ENCODE measurements at places on chromosomes 6 and 20.

DNA sequence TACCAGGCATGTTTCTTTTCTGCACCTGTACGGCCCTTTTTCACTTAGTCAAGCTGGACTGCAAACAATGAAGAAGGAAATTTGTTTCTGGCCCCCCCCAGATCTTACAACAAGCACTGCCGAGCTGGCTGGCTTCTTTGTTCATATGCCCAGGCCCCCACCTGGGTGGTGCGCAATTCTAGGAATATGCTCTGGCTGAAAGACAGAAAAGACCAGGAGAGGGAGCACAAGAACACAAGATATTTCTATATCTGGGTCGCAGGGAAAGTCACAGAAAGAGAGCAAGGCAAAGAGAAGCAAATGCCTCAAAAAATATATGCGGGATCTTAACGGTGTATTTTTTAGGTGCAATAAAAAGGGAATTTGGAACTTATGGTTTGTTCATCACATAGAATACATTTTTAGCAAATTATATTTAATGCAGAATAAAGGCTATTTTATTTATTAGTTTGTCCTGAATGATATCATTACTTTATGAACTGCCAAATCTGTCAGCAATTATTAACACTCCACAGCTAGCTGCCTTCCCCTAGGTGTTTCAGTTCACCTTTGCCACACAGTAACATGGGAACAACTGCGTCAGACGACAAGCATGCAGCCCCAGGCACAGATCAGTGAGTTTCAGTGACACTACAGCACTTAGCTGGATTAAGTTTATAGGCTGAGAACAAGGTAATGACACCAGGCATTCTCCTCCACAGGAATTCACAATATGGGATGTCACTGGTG, 76.5 kb downstream of the GJA10 start:
- peak; percentile 71 for DNase-seq

DNA sequence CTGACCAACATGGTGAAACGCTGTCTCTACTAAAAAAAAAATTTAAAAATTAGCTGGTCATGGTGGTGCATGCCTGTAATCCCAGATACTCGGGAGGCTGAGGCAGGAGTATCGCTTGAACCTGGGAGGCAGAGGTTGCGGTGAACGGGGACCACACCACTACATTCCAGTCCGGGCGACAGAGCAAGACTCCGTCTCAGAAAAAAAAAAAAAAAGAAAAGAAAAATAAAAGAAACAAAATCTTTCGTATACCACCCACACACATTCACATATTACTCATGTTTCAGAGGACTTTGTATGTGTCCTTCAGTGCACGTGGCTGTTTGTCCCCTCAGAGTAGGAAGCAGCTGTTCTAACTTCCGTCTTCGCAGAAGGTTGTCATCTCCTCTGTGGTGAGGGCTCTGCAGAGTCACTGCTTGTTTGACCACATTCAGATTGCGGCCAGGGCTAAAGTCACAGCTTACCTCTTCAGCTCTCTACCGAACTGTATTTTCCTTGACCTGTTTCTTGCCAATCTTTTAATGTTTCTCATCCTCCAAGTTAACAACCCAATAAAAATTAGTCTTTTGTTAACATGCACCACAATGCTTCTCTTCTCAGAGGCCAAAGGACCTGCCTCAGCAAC, 36.6 kb upstream of the HIVEP1 start:
- no peak for DNase-seq

DNA sequence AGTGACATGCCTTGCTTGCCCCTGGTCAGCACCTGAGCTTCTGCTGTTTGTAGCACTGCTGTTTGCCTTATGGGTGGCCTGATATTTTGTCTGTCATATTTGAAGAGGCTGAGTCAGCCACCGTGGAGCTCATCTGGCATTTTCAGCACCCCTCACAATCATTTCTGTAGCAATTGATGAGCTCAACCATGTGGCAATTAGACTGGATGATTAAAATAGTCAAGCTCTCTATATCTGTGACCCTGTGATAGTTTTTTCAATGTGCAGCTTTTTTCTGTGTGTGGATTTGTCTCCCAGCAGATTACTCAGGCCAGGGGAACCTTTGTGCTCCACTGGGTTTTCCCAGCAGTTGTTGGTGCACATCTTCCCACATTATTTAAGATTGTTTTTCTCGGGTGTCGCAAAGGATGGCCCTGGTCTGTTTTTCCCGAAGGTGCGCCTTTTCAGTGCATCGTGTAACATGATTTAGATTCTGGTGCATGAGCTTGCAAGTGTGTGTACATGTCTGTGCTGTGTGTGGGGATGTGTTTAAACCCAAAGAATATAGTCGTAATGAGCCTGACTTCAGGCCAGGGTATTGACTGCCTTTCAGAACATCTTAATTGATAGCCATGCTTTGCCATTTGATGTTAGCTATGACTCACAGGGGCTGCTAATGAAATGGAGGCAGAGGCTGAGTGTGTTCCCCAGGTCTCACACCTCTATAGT, 31.6 kb upstream of the GLP1R start:
- no peak for DNase-seq

- no peak for DNase-seq
Measured at GRCh38 chr6:31610968-31611367, 4.1 kb upstream of the AIF1 start.

DNA sequence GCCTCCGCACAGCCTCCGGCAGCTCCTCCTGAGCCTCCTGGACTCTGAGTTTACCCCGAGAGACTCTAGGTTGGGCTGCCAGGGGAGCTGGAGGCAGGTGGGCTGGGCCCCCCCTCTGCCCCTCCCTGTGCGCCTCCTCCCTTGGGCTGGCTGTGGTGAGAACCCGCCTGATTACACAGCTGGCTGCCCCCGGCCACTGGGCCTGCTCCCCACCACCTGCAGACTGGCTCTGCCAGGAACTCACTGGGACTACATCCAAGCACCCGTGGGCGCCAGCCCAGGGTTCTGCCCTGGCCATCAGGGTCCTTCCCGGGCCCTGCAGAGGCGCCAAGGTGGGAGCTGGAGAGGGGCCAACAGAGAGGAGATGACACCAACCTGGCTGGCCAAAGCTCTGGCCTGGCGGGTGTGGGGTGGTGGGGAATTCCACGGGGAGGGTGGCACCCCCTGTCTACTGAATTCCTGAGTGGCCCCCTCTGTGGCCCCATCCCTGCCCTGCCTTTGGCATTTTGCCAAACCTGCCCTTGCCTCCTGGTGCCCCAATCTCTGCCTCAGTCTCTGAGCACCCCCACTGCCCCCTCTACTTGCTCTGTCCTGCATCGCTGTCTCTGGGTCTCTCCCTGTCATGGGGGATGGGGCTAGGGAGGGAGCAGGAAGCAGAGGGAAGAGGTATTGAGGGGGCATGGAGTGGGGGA, 21.9 kb upstream of the CDH22 start:
- DNase-seq: no peak
